RWPE2 (cell line): ENCODE measurements at places on chromosomes 6 and 20.

GRCh38 chr6:136889271-136890193 is 32.6 kb upstream of the SLC35D3 start:
- DNase-seq = no peak

DNA sequence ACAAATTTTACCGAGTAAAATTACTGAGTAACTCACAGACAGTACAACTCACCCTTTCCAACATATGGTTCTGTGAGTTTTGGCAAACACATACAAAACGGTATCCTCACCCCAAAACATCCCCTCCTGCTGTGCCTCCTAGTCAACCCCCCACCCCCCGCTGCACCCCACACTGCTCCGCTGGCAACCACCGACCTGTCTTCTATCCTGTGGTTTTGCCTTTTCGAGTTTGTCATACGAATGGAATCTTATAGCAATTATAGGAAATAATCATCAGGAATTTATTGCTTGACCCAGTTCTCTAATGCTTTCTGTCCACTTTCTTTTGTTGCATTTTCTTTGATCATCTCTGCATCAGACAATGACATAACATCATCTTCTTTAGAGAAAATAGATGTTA is 312.3 kb downstream of the KIF16B start:
- DNase-seq = no peak

- DNase-seq = no peak
Observed at GRCh38 chr20:13002251-13002650, 6.5 kb upstream of the SPTLC3 start.

- DNase-seq = peak; percentile 63
Observed at GRCh38 chr6:130020907-130021629, 2.7 kb downstream of the L3MBTL3 start.

DNA sequence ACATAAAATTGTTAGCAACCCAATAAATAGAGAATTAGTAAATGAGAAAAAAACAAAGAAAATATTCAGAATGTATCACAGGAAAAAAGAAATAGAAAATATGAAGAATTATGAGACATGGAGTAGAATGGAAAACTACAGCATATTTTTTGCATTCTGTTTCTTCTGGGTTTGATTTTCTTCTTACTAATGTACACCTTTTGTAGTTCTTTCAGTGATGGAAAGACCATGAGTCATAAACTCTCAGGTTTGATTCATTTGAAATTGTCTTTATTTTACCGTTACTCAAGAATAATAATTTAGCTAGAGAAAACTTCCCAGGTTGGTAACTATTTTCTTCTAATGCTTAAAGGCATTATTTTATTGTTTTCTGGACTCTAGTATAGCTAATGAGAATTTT is 90.3 kb upstream of the TMEM170B start:
- DNase-seq = no peak

GRCh38 chr6:135434095-135434494 is 63.4 kb downstream of the AHI1 start:
- DNase-seq = no peak

DNA sequence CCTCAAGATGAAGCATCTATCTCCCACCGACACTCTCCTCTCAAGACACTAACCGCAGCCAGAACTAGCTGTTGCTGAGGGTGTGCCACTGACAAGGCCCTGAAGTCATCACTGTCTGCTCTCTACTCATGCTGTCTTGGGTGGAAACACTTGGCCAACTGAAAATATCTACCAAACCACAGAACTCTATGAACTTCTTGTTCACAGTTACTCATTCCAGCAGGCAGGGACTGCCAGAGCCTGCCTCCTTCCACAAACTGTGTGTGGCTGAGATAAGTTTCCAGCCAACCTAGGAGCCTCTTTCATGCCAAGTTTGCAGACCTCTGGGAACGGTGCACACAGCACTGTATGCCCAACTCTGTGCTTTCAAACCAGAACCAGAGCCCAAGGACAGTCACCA is 45.5 kb upstream of the NXT1 start:
- no peak for DNase-seq

GRCh38 chr20:45223136-45223535 is 2.0 kb downstream of the SEMG2 start:
- no peak for DNase-seq

- DNase-seq = peak; percentile 49
Observed at GRCh38 chr6:110180228-110181008, at the start of gene CDC40. CDC40 (plus strand) TSS chr6:110180427; CDS start chr6:110180445, 18 bp downstream.

DNA sequence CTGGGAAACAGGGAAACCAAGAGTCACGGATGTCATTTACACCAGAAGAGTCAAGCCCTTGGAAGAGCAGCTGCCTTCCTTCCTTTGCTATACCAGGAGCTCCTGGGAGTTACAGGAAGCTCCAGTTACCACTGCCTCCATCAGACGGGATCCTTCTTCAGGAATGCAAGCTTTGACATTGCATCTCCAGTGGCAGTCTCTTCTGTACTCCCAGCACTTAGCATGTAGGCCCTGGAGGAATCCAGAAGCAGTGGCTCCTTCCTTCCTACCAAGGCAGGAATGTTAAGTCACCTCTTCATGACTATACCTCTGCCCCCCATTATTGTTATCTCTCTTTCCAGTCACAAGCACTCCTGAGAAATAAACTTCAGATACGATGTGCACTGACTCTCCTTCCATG is 836.0 kb downstream of the MAFB start:
- no peak for DNase-seq

- DNase-seq = no peak
Observed at GRCh38 chr6:148398678-148399077, 56.0 kb downstream of the SASH1 start.

GRCh38 chr6:46284475-46284874 is 113.7 kb upstream of the ENPP5 start:
- DNase-seq = no peak

- DNase-seq = no peak
Observed at GRCh38 chr6:30194797-30195690, 18.2 kb downstream of the TRIM26 start.

DNA sequence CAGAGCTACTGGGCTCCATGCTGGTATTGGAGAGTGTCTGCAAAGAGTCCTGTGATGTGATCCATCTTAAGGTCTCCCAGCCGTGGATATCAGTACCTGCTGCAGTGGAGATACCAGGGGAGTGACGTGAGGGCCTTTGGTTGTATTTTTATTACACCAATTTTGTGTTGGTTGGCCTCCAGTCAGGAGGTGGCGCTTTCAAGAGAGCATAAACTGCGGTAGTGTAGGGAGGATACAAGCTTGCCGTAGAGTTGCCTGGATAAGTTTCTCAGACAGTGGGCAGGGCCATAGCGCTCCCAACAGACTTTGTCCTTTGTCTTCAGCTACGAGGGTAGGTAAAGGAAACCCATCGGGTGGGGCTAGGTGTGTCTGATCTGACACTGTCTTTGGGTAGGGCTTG is 113.0 kb upstream of the CEP162 start:
- DNase-seq = no peak

- DNase-seq = peak; percentile 93
Observed at GRCh38 chr6:31620586-31621319, at the start of gene PRRC2A. PRRC2A (plus strand) TSS chr6:31620715; CDS start chr6:31622790, 2,075 bp downstream.

DNA sequence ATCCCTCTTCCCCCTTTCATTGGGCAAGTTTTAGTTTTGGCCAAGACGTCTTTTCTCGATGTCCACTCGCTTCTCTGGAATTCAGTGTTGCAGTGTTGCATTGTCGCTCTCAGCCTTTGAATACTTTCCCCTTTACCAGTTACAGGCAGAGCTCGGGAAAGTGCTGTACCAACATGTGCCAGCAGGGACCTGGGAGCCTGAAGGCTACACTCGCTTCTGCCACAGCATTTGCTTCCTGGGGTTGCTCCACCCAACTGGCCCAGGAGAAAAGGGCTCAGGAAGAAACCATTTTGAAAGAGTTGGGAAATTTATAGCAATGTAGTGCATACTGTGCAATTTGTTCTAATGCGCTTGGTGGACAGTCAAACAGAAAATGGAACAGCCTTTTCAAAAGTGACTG is 78.6 kb downstream of the LINC00237 start:
- no peak for DNase-seq

DNA sequence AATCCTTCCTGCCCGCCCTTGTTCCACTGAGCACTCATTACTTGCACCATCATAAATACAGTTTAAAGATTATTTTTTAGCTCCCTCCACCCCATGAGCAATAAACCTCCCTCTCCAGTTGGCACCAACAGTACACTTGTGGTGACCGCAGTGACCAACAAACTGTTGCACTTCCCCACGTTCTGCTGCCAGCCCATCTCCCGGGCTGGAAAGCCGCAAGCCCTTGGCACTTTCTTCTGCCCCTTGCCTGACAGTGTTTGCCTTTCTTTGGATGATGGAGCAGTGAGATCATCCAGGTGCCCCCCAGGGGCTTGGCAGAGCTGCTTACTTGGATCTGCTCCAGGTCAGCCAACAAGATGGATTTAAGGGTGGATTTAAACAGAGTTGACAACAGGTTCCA is 21.6 kb downstream of the KCNB1 start:
- DNase-seq = peak; percentile 87

- DNase-seq = no peak
Observed at GRCh38 chr6:44113414-44113813, 13.8 kb downstream of the MRPL14 start.

GRCh38 chr6:112480553-112480952 is 133.4 kb downstream of the RFPL4B start:
- no peak for DNase-seq

GRCh38 chr6:32840604-32841246 is 2.2 kb upstream of the TAP2 start:
- DNase-seq = no peak

- no peak for DNase-seq
Observed at GRCh38 chr6:57305107-57305506, 12.3 kb upstream of the PRIM2 start.

- DNase-seq = no peak
Observed at GRCh38 chr6:6882592-6882991, 225.2 kb upstream of the RREB1 start.

GRCh38 chr6:11096109-11096508 is 2.5 kb downstream of the SMIM13 start:
- DNase-seq = no peak

GRCh38 chr6:7115543-7116231 is 7.9 kb downstream of the RREB1 start:
- DNase-seq = no peak

- no peak for DNase-seq
Observed at GRCh38 chr6:63349401-63349800, 29.6 kb upstream of the LGSN start.
